EL (cell line): ENCODE measurements at places on chromosomes 7 and 10.

- no peak for DNase-seq
These were observed 117.4 kb downstream of the MTPAP start for GRCh38 chr10:30231709-30232108.

- peak; percentile 61 for DNase-seq
These were observed 135.5 kb upstream of the FRMD4A start for GRCh38 chr10:14466257-14466656.

GRCh38 chr7:3892686-3893085 is 591.6 kb downstream of the SDK1 start:
- DNase-seq = no peak

DNA sequence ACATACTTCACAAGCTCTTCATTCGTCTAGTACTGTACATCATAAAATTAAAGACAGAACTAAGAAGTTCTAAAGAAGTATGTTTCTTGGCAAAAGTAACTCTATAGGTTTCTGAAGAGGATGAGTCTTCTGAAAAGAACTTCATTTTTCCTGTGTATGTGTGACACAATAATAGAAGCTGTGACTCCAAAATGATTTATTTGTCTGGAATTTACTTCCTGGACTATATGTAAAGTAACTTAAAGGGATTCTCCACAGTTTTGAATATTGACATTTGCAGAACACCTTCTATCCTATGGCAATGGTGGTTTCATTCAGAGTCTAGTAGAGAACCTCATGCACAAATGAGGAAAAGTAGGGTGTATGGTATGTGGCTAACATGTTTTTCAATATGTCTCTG is 19.8 kb upstream of the CLDN12 start:
- peak; percentile 74 for DNase-seq

- no peak for DNase-seq
These were observed 237.3 kb downstream of the INHBA start for GRCh38 chr7:41465571-41465970.

GRCh38 chr7:55588379-55588699 is 16.0 kb upstream of the VOPP1 start:
- DNase-seq = no peak

- DNase-seq = no peak
These were observed 611.5 kb upstream of the DPP6 start for GRCh38 chr7:153440715-153441114.

DNA sequence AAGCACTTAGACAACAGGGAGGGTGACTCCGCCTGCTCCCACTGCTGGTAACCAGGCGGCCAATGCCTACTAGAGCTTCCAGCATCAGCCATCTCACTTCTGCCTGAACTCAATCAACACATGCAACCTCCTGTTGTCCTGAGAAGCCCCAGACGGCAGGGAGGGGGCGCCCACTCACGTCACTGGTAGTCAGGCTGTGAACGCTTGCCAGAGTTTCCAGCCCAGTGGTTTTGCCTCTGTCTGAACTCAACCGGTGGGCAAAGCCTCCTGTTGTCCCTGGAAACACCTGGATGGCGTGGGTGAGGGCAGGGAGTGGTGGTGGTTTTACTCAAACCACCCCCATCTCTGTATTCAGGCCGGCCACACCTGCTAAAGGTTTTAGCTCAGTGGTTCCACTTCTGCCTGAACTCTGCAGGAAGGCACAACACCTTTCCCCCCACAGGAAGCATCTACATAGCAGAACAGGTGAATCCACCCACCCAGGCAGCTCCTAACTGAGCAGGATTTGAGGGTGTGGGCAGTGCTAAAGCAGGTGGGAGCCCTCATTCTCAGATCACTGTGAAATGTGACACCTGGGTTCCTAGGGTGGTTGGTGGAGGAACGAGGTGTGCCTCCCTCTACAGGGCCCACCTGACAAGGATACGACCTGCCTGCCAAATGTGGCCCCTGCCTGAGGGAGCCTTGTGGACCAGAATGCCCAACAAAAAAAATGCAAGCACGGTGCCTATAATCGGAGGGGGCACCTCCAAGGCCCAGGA is 563.0 kb upstream of the SEMA3D start:
- DNase-seq = no peak

DNA sequence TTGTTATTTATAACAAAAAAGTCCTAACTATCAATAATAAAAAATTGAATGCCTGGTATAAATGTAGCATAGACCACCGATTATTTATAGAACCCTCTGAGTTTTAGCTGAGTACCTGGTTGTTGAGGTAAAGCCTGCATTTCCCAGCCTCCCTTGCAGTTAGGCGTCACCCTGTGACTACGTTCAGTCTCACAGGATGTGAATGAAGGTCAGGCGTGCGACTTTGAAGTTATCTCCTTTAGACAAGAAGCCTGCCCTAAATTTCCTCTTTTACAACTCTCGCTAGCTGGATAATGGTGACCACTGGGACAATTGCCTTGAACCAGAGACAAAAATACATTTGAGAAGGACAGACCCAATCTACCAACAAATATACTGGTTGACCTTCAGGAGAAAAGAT is 67.5 kb upstream of the TES start:
- DNase-seq = no peak
